ENCODE measurements at places on chromosomes 4 and X.

- no peak for DNase-seq
Observed at GRCh38 chrX:130994671-130995070, 63.5 kb upstream of the ARHGAP36 start.

DNA sequence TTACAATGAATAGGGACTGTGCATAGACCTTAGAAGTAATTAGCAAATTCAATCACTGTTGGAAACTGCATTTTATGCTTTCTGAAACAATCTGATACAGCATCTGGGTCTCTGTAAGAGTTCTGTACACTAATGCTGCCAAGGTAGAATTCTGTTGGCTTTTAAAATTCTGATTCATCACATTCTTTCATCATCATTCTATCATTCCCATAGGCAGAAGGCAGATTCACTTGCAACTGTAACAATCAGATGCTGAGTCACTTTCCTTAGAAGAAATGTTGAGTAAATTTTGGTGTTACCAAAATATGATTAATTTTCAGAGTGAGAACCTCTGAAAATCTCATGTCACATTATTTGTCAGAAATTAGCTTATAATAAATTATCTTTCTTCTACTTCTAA is 267.2 kb downstream of the MAPK10 start:
- peak; percentile 41 for DNase-seq

- no peak for DNase-seq
Observed at GRCh38 chr4:10639664-10640063, 44.9 kb downstream of the CLNK start.

GRCh38 chrX:113950081-113950678 is 633.7 kb upstream of the HTR2C start:
- DNase-seq, result no peak

DNA sequence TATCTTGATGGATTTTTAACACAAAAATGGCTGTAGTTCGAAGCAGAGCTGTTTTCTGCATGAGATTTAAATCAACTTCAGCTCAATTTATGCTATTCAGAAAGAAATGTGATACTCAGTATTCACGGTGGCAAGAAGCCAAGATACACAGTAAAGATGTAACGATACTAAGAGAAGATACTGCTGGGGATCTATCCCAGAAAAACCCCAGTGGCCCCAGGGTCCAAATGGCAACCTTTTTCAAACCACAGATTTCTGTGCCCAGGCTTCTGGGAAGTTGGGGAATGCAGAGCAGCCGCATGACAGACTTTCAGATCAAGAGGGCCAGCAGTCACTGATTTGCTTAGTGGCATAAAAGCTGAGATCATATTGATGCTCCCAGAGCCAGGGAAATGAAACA is 353.9 kb downstream of the AFF2 start:
- DNase-seq, result no peak

- no peak for DNase-seq
Observed at GRCh38 chr4:1833307-1834046, 22.5 kb downstream of the LETM1 start.

DNA sequence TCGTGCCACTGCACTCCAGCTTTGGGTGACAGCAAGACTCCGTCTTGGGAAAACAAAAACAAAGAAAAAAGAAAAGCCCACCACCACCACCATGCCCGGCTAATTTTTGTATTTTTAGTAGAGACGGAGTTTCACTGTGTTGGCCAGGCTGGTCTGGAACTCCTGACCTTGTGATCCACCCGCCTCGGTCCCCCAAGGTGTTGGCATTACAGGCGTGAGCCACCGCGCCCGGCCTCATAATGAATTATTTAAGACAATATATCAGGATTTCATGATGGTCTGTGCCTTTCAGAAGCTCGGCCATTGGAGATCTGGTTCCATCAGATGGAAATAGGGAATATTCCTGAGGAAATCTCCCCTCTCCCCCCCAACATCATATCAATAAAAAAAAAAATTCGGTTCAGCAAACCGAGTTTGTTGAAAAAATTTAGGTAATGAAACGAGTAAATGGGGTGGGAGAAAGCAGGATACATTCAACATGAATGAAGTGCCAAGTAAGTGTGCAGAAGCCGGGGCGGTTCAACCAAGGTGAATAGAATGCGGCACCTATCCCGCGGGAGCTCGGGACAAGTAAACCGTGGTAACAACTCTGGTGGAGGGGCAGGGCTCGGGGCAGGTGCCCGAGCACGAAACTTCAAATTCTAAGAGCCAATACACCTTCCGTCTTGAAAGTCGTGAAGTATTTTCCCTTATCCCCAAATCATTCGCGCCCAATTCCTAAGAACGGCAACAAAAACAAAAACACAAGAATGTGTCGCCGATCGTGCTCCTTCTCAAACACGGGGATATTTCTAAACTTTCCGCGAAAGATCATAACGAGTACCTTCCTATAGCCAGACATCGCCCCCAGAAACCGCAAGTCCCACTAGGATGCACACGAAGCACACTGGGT is 773 bp upstream of the TXLNG start:
- no peak for DNase-seq

- no peak for DNase-seq
Observed at GRCh38 chr4:17367201-17367600, 144.7 kb downstream of the QDPR start.

GRCh38 chr4:85979276-85979675 is 380.6 kb downstream of the MAPK10 start:
- no peak for DNase-seq

- DNase-seq, result no peak
Observed at GRCh38 chr4:121688261-121688660, 8.5 kb downstream of the ANXA5 start.

- DNase-seq, result no peak
Observed at GRCh38 chrX:112053169-112053568, 29.4 kb downstream of the TRPC5 start.

- peak; percentile 23 for DNase-seq
Observed at GRCh38 chr4:20464381-20464780, 212.7 kb downstream of the SLIT2 start.

GRCh38 chr4:33200377-33200776 is 2480.2 kb downstream of the PCDH7 start:
- no peak for DNase-seq

DNA sequence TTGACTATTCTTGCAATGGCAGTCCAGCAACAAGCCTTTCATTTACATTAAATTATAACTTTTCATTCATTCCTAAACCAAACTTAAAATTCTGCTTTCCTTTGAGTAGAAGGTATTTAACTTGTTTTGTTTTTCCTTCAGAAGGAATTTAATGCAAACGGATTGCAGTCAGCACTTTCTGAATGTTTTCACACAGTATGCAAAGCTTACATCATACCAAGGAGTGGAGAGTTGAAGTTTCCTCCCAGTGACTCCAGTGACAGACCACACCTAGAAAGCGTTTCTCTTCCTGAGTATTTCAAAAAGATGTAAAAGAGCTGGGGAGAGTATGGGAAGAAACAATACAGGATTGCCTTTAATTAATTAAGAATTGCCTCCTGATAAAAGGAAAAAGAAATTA is 8.1 kb downstream of the EPGN start:
- DNase-seq, result no peak

- no peak for DNase-seq
Observed at GRCh38 chr4:55721651-55722050, 85.6 kb upstream of the NMU start.

DNA sequence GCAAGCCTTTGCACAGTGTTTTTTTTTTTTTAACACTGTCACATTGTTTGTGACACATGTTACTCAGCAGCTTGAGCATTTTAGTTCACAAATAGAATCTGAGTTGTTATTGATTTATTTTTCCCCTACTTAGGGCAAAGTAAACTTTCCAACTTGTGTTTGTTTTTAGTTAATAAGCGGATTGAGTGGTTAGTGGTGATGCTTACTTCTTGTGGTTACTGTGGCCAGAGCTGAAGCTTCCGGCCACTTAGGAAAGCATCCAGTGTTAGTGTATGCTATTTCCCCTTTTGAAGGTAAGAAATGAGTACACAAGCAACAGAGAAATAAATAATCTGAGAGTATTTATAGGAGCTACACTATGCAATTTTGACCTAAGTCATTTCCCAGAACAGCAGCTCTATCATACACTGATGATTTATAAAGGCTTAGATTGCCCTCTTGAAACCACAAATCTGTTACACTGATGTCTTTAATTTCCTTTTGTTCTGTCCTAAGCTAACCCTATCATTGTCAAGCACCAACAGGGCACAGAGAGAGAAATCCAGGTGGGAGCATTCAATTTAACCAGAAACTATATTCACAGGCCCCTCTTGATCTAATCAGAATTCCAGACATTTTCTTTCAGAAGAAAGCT is 2464.6 kb downstream of the PCDH7 start:
- no peak for DNase-seq

DNA sequence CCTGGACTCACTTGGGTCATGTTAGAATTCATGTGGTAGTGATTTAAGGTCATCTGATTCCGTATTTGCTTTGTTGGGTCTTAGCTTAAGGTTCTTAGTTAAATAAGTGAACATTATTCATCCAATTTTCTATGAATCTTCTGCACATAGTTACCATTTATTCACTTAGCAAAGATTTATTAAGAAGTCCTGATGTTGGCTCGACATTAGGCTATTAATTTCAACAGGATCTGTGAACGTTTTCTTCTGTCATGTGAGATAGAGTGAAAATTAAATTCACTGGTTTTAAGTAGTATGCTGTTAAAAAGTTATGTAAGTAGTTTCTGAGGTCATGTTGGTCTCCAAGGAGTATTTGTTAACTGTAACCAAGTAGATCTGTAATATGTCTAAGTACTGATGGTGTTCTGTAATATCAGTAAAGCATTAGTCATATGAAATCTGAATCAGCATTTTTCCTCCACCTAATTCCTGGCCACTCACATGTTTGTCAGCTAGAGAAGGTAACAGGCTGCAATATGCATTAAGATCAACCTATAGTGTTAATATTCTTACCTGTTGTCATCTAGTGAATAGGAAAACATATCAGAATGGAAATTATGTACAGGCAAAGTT is 155.6 kb downstream of the PCDH7 start:
- no peak for DNase-seq

DNA sequence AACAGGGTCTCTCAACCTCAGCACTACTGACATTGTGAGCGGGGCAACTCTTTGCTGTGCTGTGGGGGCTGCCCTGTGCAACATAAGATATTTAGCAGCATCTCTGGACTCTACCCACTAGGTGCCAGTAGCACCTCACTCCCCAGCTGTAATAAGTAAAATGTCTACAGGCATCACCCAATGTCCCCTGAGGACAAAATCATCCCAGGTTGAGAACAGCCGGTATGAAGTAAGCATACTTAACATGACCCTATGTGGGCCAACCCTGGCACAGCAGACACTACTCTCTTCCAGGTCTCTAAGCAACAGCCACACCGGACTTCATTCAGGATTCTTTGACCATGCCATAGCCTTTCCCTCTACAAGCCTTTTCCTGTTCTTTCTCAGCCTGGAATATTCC is 10.5 kb upstream of the MGST2 start:
- no peak for DNase-seq

DNA sequence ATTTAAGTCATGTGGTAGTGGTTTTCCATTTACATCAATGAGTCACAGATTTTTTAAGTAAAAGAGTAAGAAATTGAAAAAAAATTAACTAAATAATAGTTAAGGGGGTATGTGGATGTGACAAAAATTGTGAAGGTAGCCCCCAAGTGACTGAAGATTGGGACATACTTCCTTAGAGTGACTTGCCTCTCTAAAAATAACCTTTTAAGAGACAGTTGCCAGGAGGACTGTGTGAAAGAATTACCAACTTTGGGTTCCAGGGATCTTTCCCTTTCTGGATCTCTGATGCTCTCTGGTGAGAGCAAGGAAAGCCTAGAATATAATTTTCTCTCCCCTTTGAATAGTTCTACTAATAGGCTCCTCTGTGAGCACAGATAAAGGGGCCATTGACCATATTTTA is 42.7 kb downstream of the NHSL2 start:
- DNase-seq, result no peak

DNA sequence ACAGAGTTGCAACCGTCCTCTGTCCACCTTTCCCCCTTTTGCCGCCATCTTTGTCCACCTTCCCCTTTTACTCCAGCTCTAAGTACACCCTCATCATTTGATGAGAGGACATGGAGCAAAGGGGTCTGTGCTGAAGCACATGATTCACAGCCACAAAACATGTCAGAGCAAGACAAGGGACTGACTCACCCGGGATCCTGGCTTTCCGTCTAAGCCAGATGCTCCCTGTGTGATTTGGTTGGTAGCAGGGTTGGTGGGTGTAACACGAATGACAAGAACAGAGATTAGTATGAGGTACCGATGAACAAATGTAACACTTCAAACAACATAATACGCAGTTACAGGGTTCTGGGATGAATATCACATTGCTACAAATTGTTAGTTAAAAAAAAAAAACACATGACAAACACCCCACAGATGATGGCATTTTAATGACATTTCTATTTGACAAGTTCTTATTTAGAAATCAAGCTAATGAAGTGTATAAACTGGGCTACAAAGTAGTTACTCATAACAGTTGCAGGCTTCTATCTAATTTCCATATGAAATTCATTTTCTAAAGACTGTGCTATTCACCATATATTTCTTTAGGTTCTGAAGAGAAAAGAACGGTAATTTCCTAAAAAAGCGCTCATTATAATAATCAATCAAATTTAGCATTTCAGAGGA is 71.4 kb upstream of the ETNPPL start:
- DNase-seq, result peak; percentile 80

DNA sequence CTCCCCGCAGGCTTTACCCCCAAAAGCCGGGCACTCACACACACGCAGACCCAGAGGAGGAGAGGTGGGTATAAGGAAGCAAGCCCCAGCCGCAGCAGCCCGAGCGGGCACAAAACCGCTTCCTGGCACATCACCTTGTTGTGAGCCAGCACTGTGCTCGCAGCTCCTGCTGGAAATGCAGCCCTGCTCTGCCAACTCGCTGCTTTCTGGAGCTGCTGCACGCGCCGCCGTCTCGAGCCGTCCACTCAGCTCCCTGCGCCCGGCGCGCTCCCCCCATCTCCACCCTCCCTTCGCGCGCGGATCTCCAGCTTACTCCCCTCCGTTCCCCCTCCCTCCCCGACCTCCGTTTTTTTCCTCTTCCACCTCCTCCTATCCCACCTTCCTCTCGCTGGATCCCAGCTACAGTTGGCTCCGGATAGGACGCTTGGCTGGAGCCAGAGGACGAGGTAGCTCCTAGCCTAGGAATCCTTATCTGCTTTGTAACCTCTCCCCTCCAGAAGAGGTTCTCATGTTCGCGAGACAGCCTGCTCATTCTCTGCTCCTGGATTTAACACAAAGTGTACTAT is at the start of gene SPOCK3:
SPOCK3 (minus strand) TSS at position 179 of the 566 bp plus-strand sequence.
- DNase-seq, result no peak

DNA sequence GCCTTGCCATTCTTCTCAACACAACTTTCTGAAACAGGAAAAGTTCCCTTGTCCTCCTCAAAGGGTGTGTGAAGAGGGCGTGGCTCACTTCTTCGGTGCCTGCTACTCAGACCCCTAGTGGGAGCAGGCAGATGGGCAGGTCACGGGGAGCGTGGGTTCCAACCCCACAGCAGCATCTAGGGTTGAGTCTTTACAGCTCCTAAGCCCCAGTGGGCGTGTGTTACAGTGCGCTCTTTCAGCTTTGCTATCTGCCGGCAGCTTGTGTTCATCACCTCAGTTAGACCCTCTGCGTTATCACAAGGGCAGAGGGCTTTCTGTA is 57.5 kb upstream of the KLF3 start:
- no peak for DNase-seq
